Left ventricle myocardium inferior (tissue), 1 donor: ENCODE measurements at places on chromosomes 3 and 15.

- DNase-seq: no peak
Measured at GRCh38 chr15:50113992-50114780, 4.8 kb downstream of the ATP8B4 start.

GRCh38 chr3:133641254-133641653, 20.5 kb downstream of the TOPBP1 start:
- no peak for DNase-seq

DNA sequence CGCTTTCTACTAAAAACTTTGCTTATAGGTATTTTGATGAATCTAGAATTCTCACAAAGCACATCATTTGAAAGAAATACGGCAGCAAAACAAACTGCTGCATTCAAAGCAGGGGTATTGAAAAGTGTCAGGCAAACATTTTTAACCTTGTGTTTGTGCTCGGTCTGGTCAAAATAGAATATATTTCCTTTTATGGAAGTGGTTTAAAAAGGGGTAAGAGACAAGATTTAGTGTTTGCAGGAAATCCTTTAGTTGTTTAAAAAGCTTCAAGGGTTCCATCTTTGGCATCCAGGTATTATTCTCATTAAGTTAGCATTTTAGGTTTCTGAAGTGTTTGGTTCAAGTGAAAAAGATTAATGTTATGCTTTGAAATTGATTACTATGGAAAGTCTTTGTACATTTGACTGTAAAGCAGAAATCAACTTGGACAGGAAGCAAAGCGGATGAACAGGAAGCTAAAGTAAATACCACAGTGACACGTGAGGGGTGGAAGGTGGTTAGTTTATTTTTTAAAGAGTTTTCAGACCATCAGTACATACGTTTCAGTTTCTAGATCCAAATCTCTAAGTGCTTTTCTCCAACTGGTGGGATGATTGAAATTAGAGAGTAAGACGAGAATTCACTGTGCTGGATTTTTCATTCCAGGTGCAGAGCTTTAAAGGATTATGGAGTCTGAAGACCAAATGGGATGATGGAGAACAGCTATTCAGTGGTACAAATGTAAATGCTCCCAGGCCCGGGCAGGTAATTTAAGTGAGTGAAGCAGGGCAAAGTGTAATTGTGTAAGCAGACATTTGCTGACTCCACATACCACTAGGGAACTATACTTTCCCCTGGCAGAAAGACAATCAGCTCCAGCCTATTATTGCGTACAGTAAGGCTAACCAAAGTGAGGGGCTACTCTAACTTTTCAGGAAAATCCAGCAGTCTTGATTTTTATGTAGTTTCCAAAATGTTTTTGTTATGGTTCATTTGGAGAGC, 341.8 kb upstream of the TBL1XR1 start:
- DNase-seq: no peak

DNA sequence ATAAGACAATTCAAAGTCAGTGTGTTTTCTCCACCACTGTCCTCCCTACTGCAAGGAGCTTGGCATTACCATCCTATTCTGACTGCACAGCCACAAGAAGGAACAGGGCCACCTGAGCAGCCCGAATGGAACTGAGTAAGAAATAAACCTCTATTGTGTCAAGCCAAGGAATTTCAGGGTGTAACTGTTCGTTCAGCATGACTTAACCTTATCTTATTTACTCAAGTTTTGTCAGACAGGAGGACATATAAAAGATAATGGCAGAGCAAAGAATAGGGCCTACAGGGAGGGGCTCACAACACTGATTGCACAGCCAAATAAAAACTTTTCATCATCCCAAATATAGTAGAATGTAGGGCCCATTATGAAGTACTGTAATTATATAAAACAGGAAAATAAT, 236.1 kb downstream of the NEK10 start:
- no peak for DNase-seq

DNA sequence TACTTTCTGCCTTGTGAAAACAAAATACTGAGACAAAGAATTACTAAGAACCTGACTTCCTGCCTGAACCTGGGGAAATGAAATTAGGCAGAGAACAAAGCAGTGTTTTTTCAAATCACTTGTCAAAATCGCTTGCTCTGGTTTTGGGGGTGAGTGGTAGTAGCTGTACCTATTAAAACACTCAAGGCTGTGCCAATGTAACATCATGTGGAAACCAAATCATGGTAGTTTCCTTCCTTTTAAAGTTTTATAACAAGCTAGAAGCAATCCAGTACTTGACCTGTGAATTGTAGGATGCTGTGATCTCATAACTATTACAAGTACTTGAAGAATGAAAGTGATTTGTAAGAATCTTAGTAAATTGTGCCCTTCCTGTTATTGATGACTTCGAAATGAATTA, 6.7 kb downstream of the CMTM8 start:
- DNase-seq: no peak

DNA sequence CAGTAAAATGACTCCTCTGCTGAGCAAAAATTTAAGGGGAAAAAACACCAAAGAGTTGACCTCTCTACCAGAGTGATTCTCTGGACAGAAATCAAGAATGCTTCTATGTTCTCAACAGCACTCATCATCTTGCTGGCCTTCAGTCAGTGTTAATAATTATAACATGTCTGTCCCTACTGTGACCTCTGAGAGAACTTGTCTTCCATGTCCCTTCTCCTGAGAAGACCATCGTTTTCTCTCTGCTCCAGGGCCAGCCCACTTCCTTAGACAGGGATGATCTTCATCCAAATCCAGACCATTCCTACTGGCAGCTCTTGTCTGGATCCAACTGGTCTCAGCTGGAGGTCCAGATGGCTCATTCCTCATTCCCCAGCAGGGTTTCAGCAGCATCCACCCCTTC, 139.0 kb upstream of the NECTIN3 start:
- DNase-seq: no peak

- no peak for DNase-seq
Measured at GRCh38 chr15:49467746-49468480, 44.9 kb downstream of the FGF7 start.

DNA sequence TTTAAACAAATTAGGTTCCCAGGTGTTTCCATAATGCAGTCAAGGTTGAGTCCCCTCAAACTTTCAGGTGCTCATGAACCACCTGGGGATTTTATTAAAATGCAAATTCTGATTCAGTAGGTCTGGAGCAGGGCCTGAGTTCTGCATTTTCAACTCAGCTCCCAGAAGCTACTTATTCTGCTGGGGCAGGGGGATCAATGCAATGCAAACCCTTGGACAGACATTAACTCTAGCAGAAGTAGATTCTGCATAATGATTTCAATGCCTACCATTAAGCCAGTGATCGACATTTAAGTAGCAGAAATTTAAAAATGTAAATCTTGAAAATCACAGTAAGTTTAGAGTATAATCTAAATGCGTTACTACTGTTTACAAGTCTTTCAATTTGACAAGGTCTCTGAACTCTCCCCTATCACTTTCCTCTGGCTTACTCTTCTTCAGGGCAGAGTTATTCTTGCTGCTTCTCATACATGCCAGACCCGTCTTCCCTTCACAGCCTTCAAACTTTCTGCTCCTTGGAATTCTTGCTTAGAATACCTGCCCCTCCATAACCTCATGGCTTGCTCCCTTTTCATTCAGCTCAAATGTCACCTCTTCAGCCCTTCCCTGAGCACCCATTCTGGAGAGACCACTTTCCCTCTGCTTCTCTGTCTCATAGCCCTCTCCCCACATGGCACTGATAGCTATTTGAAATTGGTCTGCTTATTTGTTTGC, 19.3 kb upstream of the DPPA4 start:
- DNase-seq: no peak

GRCh38 chr3:111980716-111981456, 2.1 kb downstream of the ABHD10 start:
- no peak for DNase-seq

DNA sequence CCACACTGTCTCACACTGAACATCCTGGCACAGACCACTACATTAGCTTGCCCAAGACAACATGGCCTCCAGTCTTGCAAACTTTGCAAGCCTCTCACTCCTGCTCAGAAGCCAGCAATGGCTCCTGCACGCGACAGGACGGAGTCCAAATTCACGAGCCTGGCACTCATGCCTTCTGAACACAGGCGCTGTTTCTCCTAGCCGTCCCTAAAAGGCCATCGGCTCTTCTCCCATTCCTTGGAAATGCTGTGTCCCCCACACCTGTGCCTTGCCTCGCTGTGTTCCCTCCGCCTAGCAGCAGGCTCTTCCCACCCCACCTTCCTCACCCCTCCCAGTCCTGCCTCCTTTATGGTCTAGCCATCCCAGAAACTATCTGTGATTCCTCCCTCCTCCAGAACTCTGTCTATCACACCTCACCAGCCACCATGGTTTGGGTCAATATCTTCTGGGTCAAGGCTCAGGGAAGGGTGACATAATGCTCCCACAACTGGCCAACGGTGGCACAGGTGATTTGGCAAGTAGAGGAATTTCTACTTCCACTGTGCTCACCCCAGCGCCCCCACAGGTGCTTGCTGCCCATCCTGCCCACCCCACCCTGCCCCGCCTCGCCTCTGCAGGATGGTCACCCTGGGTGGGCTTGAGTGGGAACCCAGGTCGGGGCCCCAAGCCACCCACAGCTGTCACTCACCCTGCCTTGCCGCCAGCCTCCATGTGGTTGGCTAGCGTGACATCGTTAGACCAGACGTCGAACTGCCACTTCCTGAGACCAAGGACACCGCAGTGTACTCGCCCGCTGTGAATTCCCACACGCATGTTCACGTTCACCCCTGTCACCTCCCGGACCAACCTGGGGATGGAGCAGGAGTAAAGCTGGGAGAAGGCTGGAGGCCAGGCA, 120.7 kb downstream of the ADCY5 start:
- peak; percentile 3 for DNase-seq

DNA sequence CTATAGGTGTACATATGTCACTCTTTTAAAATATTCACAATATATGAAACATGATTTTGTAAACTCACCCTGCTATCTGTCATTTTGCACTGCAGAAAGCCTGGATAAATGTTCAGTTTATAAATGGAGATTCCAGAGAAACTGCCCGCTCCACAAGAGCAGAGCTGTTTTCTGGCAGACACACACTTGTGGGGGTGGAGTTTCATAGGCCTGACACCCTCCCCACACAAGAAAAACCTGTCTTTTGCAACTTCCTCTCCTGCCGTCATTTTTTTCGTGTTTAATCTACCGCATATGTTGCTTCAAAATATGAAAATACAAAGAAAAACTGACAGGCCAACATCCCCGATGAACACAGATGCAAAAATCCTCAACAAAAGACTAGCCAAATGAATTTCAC, 479.0 kb downstream of the GABRG3 start:
- no peak for DNase-seq

- DNase-seq: no peak
Measured at GRCh38 chr3:108251844-108252243, 29.6 kb upstream of the IFT57 start.

GRCh38 chr15:68175526-68175925, 29.6 kb downstream of the CALML4 start:
- DNase-seq: no peak

- DNase-seq: peak; percentile 43
Measured at GRCh38 chr3:42831321-42831713, 22.1 kb downstream of the ACKR2 start.

DNA sequence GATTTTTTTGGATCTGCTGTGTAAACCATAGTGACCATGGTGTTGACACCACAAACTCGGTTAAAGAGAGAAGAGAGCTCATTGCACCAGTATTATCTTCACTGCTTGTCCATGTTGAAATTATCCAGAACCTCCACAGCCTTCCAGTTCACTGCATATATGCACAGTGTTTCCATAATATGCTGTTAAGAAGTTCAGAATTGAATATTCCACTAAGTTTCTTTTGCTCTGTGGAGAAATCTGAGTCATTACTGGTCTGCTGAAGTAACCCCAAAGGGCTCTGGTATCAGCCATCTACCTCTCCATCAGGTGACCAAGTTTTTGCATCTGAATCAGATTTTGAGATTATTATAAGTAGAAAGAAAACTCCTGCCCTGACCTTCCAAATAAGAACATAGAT, 143.5 kb downstream of the LRRC3B start:
- no peak for DNase-seq

GRCh38 chr3:128195802-128196201, 42.5 kb downstream of the EEFSEC start:
- DNase-seq: no peak
